Activated CD8-positive, alpha-beta memory T cell treated with anti-CD3 and anti-CD28 coated beads for 48 hours (primary cell): ENCODE measurements at places on chromosomes 11 and 22.

GRCh38 chr11:76669901-76670484 is 554 bp downstream of the LRRC32 start:
- DNase-seq: no peak

DNA sequence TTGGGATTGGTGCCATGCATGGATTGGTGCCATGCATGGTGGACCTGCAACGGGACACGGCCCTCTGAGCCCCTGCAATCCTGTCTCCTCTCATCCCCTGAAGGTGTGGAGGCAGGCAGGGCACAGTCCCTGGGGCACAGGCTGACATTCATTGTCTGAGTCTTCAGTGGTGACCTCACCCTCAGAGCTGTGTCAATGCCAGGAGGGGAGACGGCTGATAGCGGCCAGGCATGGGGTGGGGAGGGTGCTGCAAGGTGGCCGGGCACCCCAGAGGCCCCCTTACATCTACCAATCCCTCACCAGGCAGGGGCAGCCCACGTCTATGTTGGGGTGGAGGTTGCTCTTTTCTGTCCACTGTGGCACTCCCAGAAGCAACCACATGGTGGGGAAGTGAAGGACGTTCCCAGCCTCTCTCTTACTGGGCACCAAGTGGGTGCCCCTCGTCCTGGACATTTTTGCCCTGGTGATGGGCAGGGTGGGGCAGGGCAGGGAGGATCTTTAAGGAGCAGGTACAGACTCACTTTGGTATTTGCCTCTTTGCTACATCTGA is 47.6 kb downstream of the NECTIN1 start:
- DNase-seq: no peak

- peak; percentile 87 for DNase-seq
These were observed at the start of gene TMEM134 for GRCh38 chr11:67468759-67469507. TMEM134 (minus strand) TSS chr11:67469251; CDS start chr11:67469192, 59 bp downstream.

GRCh38 chr11:18100926-18101656 is 4.8 kb downstream of the SAAL1 start:
- DNase-seq: no peak

- no peak for DNase-seq
These were observed 90.8 kb upstream of the APOA1 start for GRCh38 chr11:116928102-116928777.

DNA sequence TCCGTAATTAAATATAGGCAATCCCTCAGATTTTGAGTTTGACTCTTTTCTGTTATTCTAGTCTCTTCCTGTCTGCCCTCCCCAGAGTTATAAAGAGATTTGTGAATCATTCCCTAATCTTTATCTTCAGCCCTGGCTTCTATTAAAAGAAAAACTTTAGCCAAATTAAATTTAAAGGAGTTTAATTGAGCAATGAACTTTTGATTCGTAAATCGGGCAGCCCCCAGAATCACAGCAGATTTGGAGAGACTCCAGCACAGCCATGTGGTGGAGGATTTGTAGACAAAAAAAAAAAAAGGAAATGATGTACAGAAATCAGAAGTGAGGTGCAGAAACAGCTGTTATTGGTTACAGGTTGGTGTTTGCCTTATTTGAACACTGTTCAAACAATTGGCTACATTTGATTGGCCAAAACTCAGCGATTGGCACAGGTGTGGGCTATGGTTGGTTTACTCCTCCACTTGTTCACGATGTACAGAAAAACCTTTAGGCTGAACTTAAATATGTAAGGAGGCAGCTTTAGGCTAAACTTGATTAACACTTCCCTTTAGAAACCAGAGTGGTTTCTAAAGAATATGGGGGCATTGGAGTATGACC is 2.3 kb upstream of the ALKBH8 start:
- DNase-seq: no peak
